Activated naive CD4-positive, alpha-beta T cell (primary cell): ENCODE measurements at places on chromosomes 7 and 10.

- DNase-seq, result no peak
Observed at GRCh38 chr10:131870411-131870810, 30.4 kb upstream of the PPP2R2D start.

GRCh38 chr7:6106140-6106904 is 75.1 kb downstream of the ANKRD61 start:
- DNase-seq, result no peak

DNA sequence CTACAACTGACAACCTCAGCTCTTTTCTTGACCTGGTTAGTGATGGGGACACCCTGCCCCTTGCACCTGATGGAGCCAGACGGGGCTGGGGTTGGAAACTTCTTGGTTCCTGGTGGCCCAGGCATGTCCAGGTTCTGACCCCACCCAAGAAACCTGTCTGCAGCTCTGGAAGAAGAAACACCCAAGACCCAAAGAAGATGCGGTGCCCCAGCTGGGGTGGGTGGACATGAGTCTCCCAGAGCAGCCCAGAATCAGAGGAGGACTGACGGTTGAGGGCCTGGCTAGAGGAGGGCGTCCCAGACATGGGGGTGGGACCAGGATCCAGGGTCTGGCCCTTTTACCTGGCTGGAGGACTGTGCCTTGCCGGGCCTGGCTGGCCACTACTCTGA is 202.4 kb downstream of the GLRX3 start:
- DNase-seq, result no peak

GRCh38 chr7:138116141-138116540 is 39.9 kb downstream of the AKR1D1 start:
- no peak for DNase-seq
